ENCODE measurements at places on chromosomes 12 and 14.

GRCh38 chr12:116244001-116244400, 33.5 kb downstream of the MED13L start:
- DNase-seq, result no peak

GRCh38 chr14:67111022-67111421, 78.2 kb upstream of the GARIN2 start:
- DNase-seq, result no peak

GRCh38 chr14:85428926-85429325, 101.0 kb upstream of the FLRT2 start:
- no peak for DNase-seq

- DNase-seq, result no peak
Measured at GRCh38 chr14:97788364-97788763, 991.2 kb downstream of the VRK1 start.

DNA sequence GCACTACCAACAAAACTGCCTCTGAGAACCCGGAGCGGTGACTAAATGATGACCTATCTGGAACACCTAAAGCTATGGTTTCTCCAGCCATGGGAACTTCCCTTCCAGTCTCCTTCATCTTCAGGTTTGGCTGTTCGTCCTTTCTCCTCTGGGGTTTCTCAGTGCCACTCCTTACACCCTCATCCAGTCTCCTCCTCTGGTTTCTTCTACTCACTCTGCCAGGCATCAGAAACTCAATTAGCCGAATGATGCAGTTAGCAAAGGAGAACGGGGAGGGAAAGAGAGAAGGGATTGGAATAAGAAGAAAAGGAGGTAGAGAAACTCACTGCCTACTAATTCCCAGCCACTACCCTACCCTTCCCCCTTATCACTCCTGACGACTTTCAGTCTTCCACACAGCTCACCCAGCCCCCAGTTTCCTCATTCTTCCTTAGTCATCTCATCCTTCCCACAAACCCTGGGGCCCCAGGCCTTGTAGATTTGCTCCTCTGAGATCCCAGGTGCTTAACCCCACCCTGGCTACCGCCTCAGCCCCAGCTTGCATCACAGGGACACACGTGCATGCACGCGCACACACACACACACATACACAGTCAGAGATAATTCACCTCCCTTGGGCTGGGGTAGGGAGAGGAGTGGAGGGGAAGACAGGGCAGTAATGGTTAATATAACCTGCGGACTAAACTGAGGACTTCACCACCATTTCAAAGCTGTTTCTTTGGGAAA, 13.0 kb downstream of the FGD6 start:
- DNase-seq, result no peak

DNA sequence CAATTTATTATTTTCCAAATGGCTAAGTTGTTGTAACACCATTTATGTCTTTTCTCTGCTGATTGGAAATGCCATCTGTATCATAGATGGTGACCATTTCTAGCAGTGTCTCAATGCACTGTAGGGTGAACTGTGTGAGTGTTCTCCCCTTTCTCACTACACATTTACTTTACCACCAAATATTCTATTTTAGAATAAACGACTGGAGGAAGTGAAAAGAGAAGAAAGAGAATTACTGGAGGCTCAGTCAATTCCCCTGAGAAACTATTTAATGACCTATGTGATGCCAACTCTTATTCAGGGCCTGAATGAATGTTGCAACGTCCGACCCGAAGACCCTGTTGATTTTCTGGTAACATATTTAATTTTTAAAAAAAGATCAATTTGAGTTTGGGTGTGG, 15.5 kb upstream of the PAPOLA start:
- DNase-seq, result no peak

DNA sequence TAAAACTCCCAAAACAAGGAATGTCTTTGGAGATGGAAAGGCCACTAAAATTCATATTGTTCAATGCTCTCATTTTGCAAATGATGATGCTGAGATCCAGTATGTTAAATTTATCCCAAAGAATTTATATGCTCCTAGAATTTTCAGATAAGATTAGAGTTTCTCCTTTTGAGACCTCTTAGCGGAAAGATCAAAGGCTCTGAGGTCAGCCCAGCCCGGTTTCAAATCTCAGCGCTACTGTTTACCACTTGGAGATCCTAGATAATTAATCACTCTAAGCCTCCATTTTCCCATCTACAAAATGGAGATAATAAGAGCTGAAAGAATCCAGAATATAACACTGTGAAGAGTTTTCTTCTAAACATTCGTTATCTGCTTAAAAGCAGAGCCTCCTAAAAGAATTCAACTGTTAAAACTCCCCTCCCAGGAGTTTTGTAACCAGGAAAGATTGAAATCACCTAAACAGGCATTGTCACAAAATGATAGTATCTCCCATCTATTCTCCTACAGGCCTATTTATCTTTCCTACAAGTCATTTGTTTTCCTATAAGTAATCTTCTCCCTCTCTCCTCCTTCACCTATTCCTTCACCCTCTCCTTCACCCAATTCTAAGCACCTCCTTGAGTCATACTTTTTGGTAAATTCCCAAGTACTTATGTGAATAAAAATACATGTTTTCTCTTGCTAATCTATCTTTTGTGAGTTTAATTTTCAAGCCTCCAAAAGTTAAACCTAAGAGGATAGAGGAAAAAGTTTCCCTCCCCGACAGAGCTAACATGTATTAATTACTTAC, 16.7 kb downstream of the DUSP6 start:
- DNase-seq, result no peak

- DNase-seq, result peak; percentile 70
Measured at GRCh38 chr12:127165567-127166392, 1101.2 kb upstream of the TMEM132C start.

GRCh38 chr12:132163041-132163910, 19.0 kb downstream of the NOC4L start:
- DNase-seq, result no peak

- DNase-seq, result no peak
Measured at GRCh38 chr12:69196302-69197288, 42.8 kb upstream of the CPSF6 start.

DNA sequence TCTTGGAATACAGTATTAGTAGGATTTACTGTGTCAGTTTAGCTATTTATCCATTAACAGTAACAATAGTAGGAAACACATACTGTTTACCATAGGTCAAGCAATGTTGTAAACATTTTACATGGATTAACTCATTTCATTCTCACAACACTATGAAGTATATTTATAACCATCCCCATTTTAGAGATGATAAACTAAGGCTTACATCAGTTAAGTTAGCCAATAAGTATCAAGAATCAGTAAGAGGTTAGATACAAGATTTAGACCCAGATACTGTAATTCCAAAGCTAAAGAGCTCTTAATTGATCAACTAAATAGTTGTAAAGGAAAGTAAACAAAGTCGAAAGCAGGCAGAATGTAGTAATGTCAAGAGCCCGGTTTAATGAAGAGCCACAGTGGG, 1.1 kb downstream of the SYNJ2BP start:
- no peak for DNase-seq

DNA sequence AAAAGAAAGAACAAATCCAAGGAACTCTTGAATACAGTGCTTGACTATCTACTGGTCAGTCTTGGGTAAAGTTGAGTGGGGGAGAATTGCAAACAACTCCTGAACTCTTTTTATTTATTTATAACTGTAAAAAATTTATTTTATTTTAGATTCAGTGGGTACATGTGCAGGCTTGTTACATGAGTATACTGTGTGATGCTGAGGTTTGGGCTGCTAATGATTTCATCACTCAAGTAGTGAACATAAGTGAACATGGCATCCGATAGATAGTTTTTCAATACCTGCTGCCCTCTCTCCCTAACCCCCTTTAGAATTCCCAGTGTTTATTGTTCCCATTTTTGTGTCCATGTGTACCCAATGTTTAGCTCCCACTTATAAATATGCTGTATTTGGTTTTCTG, 3.2 kb upstream of the GSG1 start:
- DNase-seq, result no peak

GRCh38 chr14:68249661-68250451, 430.3 kb downstream of the RAD51B start:
- DNase-seq, result no peak

DNA sequence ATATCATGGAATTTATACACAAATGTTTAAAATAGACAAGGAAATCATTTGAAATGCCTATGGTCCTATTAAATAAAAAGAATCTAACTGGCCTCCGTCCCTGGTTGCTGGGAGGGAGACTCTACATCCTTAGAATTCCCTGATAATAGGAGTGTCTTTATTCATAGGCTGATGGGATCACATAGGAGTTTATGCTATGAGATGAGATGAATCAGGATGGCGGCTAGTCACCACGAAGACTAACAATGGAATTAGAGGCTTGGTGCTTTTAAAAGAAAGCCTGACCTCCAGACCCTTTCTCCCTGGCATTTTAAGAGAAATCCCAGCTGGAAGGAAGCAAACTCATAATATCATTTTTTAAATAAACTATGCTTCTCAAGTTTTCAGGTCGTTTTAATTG, 69.7 kb downstream of the SEC23A start:
- DNase-seq, result no peak

GRCh38 chr12:115213538-115214016, 529.6 kb upstream of the TBX3 start:
- no peak for DNase-seq

All from CD4-positive, alpha-beta T cell treated with Interferon gamma for 1 hour (primary cell).